ENCODE measurements at places on chromosomes 11 and 22. TPM values are rescaled to one million over a fixed set of nuclear protein-coding genes. Genes with fewer than 3 reads are reported as not detected.

- no peak for DNase-seq
These were observed 19.6 kb downstream of the FGF3 start for GRCh38 chr11:69799582-69799981.

Gene IGLL1
- total RNA-seq = not detected

- DNase-seq = no peak
These were observed 51.2 kb upstream of the SLC22A12 start for GRCh38 chr11:64539711-64540427.

Gene ZNF280B
- 0.92 TPM for total RNA-seq

GRCh38 chr11:71221821-71222220 lies 30.6 kb downstream of the SHANK2 start:
- DNase-seq = no peak

Gene OR8G5
- not detected for total RNA-seq

Gene LMO2
- total RNA-seq = 9.0 TPM

- DNase-seq = peak; percentile 67
These were observed 34.2 kb upstream of the FTH1 start for GRCh38 chr11:62001450-62002191.
